ENCODE measurements at places on chromosomes 11 and 22.
A peak's percentile ranks its signal among the peaks of the same experiment; 100 is the strongest.

- DNase-seq: no peak
Measured at GRCh38 chr22:20101638-20102037, 14.3 kb upstream of the RANBP1 start.

GRCh38 chr22:46377525-46378425, 42.3 kb downstream of the TRMU start:
- no peak for DNase-seq

DNA sequence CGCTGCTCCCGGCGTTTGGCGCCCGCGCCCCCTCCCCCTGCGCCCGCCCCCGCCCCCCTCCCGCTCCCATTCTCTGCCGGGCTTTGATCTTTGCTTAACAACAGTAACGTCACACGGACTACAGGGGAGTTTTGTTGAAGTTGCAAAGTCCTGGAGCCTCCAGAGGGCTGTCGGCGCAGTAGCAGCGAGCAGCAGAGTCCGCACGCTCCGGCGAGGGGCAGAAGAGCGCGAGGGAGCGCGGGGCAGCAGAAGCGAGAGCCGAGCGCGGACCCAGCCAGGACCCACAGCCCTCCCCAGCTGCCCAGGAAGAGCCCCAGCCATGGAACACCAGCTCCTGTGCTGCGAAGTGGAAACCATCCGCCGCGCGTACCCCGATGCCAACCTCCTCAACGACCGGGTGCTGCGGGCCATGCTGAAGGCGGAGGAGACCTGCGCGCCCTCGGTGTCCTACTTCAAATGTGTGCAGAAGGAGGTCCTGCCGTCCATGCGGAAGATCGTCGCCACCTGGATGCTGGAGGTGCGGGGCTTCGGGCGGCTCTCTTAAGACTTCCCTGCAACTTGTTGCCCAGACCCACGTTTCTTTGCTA, at the start of gene CCND1:
TSS of gene CCND1 (plus strand) at position 162 of the 587 bp plus-strand sequence. CDS start at position 320, 158 bp downstream.
- DNase-seq: no peak

DNA sequence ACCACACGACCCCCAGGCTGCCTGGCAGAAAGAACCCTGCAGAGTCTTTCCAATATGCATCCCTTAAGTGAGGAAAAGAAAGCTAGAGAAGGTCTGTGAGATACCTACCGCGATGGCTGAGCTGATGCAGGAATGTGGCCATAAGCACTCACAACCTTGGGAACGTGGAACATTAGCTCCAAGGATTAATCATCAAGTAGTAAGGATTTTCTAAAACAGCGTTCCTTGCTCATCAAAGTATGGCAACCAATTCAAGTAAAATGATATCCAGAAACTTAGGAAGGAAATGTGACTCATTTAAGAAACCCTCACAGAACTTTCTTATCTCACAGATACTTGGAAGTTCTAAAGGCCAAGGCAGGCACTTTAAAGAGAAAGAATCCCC, 12.8 kb downstream of the PACSIN2 start:
- DNase-seq: no peak

DNA sequence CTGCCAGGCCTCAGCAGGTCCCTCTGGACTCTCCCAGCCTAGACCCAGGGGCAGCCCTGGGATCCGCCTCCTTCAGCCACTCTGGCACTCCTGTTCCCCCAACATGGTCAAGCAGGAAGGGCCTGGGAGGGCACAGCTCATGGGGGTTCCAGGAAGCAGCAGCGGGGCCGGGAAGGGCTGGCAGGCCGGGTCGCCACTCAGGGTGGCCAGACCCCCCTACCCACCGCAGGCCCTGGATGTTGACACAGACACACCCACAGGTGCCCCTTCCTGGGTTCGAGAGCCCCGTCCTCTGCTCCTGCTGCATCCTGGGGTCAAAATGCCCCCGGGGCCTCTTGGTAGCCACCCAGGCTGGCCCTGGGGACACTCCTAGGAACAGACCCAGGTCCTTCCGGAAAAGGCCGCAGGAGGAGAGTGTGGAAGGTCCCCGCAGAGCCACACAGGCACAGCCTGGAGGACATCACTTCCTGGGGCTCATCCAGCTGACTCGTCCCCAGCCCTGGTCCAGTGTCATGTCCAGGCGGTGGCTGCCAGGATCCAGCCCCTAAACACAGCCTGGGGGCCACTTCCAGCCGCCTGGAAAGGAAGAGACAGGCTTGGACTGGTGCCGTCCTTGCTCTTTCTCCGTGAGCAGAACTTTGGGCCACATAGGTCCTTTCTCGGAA, 6.8 kb upstream of the PIM3 start:
- DNase-seq: no peak

DNA sequence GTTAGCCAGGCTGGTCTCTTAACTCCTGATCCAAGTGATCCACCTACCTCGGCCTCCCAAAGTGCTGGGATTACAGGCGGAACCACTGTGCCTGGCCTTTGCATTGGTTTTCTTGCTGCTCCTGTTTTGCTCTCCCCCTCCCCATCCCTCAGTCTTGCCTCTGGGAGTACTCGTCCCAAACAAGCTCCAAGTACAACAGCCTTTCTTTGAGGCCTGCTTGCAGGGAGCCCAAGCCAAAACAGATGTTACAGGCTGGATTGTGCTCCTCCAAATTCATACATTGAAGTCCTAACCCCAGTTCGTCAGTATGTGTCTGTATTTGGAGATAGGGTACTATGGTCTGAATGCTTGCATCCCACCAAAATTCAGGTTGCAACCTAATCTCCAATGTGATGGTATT, 8.6 kb downstream of the IGLL1 start:
- DNase-seq: no peak

DNA sequence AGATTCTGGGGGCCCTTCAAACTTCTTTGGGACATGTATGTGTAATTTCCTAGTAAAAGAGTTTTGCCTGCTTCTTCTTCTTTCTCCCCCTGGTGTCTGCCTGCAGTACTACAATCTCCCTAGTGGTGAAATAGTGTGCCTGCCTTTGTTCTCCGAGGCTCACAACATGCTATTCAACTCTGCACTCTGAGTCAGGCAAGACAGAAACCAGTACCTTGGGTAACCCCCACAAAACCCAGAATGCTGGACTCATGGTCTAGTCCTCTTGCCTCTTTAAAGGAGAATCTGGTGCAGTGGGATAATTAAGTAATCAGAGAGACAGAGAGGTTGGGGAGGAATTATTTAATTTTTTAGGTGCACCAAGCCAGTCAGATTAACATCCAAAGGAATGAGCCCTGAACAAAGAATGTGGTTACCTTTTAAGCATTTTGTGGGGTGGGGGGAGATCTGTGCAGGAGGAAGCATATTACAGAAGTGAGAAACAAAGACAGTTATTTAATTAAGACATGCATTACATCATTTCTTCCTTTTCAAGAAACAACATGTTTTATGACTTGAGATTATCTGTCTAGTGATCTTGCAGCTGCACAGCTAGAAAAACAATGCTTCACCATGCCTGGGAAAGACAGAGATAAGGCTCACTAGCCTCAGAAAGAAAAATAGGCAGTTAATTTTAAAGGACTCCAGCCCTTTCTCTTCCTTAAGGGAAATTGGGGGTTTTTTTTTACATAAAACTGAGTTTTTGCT, 11.0 kb upstream of the MS4A6A start:
- DNase-seq: peak; percentile 52

GRCh38 chr11:68684385-68685356, at the start of gene GAL:
TSS of gene GAL (plus strand) at chr11:68684544. CDS start at chr11:68684924, 380 bp downstream.
- no peak for DNase-seq

- DNase-seq: no peak
Measured at GRCh38 chr11:116962108-116962507, 124.7 kb upstream of the APOA1 start.

- DNase-seq: no peak
Measured at GRCh38 chr11:68337399-68337835, 25.0 kb downstream of the LRP5 start.
